ENCODE measurements at places on chromosomes 5 and 9.

- no peak for DNase-seq
These were observed 9.8 kb upstream of the GPRIN1 start for GRCh38 chr5:176619569-176620332.

GRCh38 chr5:141703133-141703561 is 21.1 kb upstream of the ARAP3 start:
- no peak for DNase-seq

DNA sequence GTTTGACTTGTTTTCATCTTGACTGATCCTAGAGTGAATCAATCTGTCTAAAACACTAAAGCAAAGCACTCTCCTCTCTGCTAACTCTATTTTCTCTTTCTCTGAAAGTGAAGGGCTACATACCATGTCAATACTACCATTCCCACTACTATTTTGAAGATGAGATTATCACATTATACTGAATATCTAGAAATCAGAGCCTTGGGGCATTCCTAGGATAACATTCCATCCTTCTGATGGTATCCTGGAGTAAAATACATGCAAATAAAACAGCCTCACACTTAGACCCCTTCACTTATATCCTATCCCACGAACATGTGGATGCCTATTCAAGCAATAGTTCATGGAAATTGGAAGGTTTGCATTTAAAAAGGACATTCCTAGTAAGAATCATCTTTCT is 309.3 kb upstream of the ACTBL2 start:
- no peak for DNase-seq

GRCh38 chr5:76529464-76530344 is 93.5 kb downstream of the F2RL2 start:
- DNase-seq = no peak

DNA sequence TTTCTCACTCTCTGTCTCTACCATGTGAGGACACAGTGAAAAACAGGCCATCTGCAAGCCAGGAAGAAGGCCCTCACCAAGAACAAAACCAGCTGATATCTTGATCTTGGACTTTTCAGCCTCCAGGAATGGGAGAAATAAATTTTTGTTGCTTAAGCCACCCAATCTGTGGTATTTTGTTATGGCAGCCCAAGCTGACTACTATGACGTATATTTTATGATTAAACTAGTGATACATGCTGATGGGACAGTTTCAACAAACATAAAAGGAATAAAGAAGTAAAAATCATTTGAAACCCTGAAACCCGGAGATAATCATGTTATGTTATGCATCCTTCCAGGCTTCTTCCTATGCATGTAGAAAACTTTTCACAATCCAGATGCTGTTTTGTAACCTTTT is 71.5 kb upstream of the ERBIN start:
- DNase-seq = peak; percentile 19

- no peak for DNase-seq
These were observed 84.7 kb upstream of the SLCO6A1 start for GRCh38 chr5:102583276-102584124.

DNA sequence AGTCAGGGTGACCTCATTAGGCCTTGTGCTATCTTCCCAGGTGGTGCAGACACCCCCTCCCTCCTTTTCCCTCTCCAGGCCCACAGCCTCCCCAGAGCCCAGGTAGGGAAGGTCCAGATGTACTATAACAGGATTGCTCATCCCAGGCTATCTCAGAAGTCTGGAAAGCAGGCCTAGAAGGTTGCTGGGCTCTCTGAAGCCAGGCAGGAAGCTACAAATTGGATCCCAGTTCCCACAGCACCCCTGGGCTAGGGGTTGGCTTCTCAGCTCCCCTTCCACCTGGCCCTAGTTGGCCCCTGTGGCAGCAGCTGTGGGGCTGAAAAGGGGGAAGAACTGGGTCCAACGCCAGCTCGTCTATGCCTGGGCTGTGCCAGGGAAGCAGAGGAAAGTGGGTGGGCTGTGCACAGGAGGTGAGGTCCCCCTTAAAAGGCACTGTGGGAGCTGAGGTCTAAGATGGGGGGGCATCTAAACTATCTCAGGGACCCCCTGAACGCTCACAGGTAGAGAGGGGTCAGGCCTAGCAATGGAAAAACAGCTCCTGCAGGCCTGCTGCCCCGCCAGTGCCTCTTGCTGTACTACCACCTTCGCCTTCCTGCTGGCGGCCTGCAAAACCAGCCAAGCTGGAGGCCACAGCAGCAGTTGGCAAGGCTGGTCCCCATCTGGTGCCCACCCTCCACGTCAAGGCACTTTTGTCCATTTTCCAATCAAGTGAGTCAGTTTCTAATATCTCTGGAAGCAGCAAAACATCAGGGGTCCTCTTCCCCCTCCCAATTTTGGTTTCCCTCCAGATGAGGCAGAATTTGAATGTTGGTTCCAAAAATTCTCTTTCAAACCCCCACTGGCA is 13.3 kb upstream of the PSMD5 start:
- DNase-seq = no peak

- DNase-seq = no peak
These were observed 10.2 kb downstream of the ZNF169 start for GRCh38 chr9:94269264-94269663.

DNA sequence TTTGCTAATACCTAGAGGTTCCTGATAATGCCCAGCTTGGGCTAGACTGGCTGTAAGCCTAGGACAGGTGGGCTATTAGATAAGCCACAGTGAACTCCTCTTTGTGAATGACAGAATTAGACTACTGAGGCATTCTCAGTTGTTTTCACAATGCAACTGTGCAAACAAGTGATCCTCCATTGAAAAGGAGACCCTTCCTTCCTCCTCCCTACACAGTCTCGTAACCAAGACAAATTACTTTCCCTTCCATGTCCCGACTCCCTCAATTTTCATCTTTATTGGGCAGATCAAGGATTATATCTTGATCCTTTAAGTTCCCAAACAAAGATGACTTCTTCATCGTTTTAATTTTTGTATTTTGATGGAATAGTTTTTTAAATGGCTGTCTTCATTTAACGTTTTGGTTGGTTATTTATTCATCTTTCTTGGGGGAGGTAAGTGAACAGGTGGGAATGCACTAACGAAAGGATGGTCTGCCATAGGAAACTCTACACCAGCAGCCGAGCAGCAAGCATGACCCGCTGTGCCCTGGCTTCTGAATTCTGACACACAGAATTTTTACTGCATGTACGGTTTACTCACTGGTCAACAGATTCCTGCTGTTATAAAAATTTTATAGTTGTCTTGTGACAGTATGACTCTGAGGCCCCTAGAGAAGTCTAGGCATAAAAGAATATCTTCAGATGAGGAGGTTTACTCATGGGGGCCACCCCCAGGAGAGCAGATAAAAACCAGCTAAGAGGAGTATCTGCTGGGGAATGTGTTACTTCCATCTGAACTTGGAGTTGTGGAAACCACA is 137.5 kb upstream of the TUT7 start:
- no peak for DNase-seq

DNA sequence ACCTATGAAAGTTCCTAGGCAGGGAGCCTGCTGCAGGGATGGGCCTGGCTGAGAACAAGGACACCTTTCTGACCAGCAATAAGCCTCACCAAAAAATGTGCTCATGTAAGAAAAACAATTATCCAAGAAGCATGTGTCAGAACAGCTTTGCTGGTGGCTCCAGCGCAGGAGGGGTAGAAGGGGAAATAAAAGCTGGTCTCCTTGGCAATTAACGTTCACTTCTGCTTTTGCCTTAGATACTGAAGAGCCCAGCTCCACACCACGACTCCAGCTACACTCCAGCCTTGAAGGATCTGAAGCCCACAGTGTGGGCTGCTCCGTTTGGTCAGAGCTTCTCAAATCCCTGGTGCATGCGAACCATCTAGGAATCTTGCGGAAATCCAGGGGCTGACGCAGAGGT is 107.6 kb upstream of the PHYKPL start:
- DNase-seq = no peak

- no peak for DNase-seq
These were observed 45.3 kb downstream of the ARHGAP26 start for GRCh38 chr5:142815469-142815868.

GRCh38 chr9:87710443-87710842 is 15.5 kb upstream of the CTSL start:
- DNase-seq = no peak

DNA sequence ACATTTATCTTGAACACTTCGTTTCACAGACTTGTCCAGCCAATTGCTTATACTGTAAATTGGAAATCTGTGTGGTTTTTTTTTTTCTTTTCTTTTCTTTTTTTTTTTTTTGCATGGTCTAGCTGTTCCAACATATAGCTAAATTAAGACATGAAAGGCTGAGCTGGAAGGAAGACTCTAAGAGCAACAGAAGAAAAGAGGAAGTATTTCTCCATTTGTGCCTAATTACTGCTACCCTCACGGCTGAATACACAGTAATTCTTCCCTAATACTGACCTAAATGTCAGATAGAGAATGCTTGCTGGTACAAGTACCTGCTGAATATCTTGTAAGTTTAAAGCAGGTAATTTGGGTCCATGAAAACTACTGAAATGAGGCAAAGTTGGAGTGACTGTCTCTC is 11.0 kb upstream of the HAPLN1 start:
- no peak for DNase-seq

DNA sequence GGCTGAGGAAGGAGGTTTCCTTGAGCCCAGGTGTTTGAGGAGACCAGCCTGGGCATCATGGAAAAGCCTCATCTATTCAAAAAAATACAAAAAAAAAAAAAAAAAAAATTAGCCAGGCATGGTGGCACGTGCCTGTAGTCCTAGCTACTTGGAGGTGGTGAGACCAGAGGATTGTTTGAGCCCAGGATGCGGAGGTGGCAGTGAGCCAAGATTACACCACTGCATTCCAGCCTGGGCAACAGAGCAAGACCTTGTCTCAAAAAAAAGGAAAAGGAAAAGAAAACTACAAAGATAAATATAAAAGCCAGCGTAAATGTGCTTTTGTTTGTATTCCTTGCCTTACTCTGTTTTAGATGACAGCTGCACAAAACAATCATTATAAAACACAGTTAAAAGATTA is 2249.2 kb upstream of the C9orf72 start:
- DNase-seq = no peak

- DNase-seq = no peak
These were observed 66.6 kb upstream of the SPATA31E1 start for GRCh38 chr9:87816036-87816435.

DNA sequence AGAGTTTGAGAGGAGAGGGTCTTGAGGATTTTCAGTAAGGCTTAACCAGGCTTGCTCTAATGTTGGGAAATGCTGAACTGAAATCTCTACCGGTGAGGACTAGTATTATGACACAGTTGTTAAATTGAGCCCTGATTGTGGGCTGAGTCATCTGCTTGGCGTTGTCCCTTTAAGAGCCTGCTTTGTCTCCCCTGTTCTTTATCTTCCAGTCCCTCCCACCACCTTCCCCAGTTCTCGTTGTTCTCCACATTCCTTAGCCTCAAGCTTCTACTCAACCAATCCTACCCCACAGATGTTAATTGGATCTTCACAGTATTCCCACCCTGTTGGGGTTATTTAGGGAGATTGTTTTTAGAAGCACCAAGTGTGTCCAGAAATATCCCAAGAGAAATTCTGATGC is 57.6 kb downstream of the ANKRD55 start:
- DNase-seq = peak; percentile 45

- DNase-seq = no peak
These were observed 42.4 kb downstream of the HK3 start for GRCh38 chr5:176856746-176857145.

DNA sequence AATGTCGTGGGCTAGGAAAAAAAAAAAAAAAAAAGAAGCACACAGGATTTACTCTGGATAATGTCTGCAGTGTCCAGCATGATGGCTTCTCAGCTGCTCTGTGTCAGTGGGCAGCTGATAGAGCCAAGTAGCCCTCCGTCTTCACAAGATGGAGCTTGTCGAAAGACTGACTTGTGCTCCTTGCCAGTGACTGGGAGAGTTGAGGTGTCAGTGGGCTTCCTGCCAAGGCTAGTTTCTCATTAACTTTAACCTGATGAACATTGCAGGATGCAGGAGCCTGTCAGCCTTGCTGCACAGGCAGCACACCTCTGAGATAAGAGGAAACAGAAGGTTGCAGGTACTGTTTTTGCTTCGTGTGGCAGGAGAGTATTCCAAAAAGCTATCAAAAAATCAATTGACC is 171.4 kb upstream of the SGCD start:
- no peak for DNase-seq

- no peak for DNase-seq
These were observed 16.9 kb downstream of the PHF19 start for GRCh38 chr9:120860083-120860482.

GRCh38 chr9:2570615-2571479 is 50.7 kb upstream of the VLDLR start:
- peak; percentile 14 for DNase-seq

GRCh38 chr9:103714992-103715391 is 379.1 kb upstream of the SMC2 start:
- DNase-seq = no peak

DNA sequence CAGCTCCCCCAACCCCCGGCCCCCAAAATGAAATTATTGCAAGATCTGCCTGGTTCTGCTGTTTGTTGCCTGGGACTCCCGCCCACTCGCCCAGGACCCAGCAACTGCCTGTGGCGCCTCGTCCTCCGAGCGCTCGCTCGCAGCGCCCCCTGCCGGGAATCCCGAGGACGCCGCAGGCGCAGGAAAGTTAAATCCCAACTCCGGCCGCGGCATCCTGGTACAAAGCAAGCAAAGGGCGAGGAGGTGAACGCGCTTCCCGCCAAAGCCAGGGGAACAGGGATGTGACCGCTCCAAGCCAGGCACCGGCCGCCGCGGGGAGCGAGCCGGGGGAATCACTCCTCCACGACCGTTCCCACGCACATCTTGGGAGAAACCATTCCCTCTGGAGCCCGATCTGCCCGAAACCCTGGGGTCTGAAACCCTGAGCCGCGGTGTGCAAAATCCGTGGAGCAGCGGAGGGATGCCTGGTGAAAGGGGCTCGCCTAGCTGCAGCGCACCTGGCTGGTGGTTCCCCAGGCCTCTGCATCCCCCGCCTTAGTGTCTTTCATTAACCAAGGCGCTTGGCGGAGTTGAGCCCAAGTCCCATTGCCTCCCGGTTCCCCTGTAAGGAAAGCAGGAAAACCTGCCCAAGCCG is 1.3 kb downstream of the SEMA5A start:
- no peak for DNase-seq

- no peak for DNase-seq
These were observed 29.6 kb upstream of the SLC9A3 start for GRCh38 chr5:553874-554273.

GRCh38 chr9:6566409-6567139 is 79.0 kb downstream of the GLDC start:
- peak; percentile 85 for DNase-seq

DNA sequence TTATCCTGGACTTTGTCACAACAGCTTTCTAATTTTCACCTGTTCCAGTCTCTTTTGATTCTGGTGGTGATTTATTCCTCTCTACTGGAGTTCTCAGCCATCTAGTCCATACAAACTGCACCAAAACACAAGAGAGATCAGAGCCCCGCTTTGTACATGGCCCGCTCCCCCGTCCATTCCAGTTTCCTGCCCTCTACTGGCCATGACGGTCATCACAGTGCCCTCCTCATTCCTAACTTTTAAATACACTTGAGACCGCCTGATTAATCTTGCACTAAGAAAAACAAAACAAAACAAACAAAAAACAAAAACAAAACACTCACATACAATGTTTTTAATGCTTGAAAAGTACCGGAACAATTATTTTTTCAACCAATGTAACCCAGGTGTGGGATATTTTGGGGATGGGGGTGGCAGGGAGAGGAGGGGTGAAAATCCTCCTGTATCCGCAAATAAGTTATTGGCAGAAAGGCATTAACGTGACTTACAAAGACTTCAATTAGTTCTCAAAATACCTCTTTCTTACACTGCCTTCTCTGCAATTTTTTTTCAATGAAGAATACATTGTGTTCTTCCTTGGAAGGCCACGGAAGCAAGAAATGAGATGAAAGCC is 84.8 kb upstream of the PAM start:
- DNase-seq = no peak

- no peak for DNase-seq
These were observed 77.5 kb downstream of the EHMT1 start for GRCh38 chr9:137696136-137696925.
